ENCODE measurements at places on chromosomes 5 and 9.

DNA sequence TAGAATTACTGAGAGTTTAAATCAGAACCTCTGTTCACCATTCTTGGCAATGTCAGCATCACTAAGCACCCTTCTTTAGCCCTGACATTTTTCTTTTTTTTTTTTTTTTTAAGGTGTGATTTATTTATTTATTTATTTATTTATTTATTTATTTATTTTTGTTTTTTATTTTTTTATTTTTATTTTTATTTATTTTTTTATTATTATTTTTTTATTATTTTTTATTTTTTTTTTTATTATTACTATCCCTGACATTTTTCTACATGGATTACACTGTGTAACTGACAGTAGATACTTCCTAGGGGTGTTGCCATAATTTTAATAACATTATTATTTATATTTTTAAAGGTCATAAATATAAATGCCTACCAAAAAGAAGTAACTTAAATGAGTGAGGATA, 47.0 kb upstream of the TRPM3 start:
- DNase-seq: no peak

- no peak for DNase-seq
These were observed 1.1 kb upstream of the PTGER4 start for GRCh38 chr5:40678460-40679147.

DNA sequence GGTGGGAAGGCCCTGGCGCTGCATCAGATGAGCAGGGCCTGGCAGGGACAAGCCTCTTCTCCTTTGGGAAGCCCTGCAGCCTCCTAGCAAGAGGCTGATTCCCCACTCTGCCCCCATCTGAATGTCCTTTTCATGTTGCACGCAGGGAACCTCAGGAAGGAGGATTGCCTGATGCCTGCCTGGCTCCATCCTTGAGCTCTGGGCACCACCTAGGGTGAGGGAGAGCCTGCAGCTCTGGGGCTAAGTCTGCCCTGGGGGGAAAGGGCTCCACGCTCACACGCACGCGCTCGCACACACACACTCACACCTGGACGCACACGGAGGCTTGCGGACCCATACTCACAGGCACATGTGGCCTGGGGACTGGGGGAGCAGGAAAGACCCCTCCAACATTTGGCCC, 86.6 kb downstream of the LMX1B start:
- DNase-seq: no peak

DNA sequence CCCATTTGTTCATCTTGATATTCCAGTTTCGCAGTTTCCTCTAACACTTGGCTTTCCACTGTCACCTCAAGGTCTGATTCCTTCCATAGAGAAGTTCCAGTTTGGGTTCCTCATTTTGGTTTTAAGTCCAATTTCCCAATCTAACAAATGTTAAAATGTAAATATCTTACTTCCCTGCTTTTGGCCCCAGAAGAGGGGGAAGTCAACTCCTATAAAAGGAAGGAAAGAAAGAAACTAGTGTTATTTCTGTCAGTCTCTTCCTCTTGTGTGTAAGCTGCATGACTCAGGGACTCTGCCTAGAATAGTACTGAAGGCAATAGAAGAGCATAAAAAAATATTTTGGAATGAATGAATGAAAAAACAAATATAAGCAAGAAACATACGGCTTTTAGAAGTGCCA, 127.5 kb upstream of the CCNG1 start:
- no peak for DNase-seq

DNA sequence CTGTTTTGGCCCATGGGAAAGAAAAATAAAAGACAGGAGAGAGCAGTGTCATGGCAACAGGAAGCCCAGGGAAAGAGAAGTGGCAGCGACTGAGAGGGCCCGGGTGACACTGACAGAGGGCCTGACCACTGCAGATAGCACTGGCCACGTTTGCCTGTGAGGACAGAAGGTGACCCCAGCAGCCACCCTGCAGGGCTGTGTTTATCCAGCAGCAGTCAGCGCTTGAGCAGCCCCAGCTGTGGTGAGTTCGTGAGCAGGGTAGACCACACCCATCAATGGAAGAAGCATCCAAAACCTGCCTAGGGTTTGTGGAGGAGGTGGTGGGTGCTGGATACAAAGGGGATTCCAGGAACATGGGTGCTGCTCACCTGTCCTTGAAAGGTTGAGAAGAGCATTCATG, 222.5 kb downstream of the MARCHF11 start:
- DNase-seq: no peak

GRCh38 chr5:67301285-67301903, 104.8 kb upstream of the CD180 start:
- DNase-seq: no peak

GRCh38 chr9:37745970-37746369, 7.6 kb upstream of the TRMT10B start:
- no peak for DNase-seq

GRCh38 chr5:154287136-154287535, 96.6 kb downstream of the GALNT10 start:
- DNase-seq: no peak

DNA sequence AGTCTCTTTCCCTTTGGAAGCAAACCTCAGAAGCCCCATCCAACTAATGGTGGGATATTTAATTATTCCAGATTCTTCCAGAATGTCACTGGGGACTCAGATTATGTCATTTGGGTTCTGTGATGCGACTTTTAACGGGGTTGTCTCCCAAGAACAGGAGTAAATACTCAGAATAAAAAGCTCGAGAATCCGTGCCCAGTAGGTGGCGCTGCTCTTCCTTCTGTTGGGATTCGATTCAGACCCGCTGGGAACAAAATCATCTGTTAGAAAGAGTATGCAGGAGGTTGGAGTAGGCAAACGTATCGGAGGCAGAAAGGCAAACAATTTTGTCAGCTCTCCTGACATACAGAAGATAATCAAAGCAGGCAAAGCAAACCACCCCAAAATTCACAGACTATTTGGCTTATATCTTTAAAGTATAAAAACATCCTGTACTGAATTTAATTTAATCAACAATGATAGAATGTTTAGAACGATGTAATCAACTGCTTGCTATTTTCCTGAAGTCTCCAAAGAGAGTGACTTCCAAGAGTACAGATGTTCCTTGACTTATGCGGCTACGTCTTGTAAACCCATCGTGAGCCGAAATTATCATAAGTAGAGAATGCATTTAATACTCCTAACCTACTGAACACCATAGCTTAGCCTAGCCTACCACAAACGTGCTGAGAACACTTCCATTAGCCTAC, 169.8 kb upstream of the RAI14 start:
- DNase-seq: peak; percentile 44

- no peak for DNase-seq
These were observed 97.1 kb upstream of the IFNE start for GRCh38 chr9:21579247-21579671.

DNA sequence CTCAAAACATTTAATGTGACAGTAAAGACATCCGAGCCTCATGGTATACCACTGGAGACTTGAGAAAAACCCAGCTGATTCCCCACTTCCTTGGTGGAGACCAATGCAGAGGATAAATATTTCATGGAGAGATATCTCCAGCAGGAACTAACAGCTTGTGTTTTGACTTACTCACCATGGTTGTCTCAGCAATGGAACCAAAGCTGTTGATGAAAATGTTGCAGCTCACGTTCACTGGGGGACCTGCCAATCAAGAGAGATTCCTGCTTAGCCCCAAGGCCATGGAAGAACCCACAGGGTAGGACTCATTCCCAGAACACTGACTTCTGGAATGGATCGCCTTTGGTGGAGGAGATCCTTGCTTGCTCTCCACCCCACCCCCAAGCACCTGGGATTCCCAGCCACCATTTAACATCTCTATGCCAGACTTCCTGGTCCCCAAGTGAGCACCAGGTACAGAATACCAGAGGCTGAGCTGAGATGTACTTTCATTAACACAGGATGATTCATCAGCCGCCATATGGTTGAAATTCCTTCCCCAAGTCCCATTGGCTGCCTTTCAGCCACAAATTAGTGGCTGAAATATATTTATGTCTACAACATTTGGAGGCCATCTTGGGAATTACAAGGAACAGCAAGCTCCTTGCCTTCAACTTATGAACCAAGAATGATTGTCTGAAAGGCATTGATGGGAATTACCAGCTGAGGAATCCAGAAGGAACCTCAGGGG, 37.9 kb downstream of the GLRA1 start:
- DNase-seq: no peak

DNA sequence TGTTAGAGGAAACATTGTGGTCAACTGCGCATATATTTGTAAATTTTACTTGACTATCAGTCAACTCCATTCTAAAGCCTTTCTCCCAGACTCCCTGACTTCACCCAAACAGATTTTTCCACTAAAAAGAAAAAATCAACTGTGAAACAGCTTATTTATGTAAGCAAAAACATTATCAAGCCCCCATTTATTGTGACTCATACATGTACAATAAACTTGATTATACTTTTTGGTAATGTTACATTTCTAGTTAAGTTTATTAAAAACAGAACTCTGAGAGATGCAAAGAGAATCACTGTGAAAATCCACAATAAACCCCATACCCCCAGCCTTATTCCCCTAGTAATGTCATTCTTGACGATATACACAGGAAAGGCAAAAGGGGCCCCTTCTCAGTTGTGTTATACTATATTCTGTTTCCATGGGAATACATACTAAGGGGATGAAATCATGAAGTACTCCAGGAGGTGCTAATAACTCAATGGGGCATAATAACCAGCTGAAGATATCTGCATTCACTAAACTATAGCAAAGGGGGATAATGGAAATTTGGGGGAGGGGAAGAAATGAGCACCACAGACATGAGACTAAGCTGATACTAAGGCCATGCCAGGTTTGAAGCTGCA, 616.0 kb downstream of the ACTL7B start:
- no peak for DNase-seq

GRCh38 chr5:29942089-29942488, 1251.4 kb upstream of the CDH6 start:
- no peak for DNase-seq

GRCh38 chr5:178768371-178769260, 38.2 kb upstream of the ZNF354A start:
- DNase-seq: no peak

- no peak for DNase-seq
These were observed 82.2 kb upstream of the LIFR start for GRCh38 chr5:38638656-38639055.

- DNase-seq: no peak
These were observed 24.3 kb downstream of the KCNV2 start for GRCh38 chr9:2741441-2742158.

DNA sequence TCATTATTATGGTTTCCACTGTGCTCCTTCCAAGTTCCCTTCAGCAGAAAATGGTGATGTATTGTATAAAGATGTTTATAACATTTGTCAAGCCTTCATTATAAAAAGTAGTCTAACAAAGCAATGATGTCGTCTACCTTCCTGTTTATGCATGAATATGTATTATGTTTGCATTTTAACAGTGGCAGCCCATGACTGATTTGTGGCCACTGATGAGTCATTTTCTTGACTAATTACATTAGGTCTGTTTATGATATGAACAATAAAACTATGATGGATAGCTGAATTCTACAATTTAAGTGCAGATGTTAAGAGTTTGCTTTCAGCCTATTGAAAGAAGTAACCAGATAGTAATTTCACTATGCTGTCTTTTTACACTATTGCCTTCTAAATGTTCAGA, 75.4 kb upstream of the ADAMTS19 start:
- no peak for DNase-seq

DNA sequence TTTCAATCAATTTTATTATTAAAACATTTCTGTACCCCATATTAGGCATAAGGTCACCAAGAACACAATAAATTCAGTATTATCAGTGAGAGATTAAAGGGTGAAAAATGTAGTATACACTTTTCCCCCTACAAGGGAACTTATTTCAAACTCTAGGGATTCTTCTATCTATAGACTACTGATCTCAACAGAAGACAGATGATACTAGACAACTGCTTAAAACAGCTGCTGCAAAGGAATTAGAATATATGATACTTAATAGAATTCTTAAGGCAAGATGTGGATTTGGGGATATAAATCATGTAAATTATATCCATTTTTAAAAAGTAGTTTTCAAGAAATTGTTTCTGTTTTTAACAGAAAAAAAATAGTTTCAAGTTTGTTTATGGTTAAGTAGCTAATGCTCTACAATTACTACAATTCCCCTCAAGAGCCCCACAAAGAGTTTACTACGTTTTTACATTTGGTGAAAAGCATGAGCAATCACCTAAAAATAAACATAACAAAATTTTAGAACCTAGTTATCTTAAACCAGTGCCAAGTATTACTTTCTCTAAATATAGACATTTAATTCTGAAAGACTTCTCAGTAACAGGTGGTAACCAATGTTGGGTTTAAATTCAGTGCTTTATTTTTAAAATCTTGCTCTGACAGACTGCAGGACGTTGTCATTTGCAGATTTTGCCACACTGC, 6.0 kb downstream of the KIF24 start:
- DNase-seq: no peak

GRCh38 chr5:156836846-156837245, 13.2 kb upstream of the PPP1R2B start:
- DNase-seq: no peak

DNA sequence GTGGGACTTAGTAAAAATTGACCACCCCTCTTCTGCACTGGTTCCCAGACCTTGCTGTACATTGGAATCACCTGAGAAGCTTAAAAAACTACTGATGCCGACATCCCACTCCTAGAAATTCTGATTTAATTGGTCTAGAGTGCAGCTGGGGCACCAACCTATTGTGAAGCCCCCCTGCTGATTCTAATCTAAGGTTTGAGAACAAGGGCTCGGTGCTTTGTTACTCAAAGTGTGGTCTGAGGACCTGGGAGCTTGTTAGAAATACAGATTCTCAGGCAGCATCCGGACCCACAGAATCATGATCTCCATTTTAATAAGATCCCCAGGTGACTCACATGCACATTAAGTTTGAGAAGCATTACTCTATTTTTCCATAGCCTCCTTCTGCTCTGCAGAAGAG, 57.8 kb upstream of the LPAR1 start:
- DNase-seq: no peak

- no peak for DNase-seq
These were observed 16.0 kb downstream of the SH3PXD2B start for GRCh38 chr5:172438319-172438668.

GRCh38 chr5:147327905-147328304, 93.1 kb downstream of the STK32A start:
- DNase-seq: no peak

GRCh38 chr9:37290366-37290939, 132.0 kb upstream of the GRHPR start:
- no peak for DNase-seq

DNA sequence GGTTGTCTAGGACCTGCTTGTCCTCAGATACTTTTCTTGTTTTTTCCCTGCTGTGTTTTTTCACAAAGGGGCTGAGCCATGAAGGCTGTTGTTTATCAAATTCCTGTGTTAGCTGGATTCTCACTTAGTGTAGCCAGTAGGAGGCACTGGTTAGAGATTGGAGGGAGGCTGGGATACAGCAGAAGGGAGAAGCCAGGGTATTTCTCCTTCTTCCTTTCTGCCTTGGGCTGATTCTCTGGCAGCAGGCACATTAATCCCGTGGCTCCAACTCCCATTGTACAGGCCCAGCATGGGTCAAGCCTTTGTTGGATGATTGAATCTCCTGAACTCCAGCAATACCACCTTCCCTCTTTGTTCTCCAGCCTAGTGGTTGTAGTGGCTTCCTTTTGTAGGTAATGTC, 46.4 kb upstream of the FAM170A start:
- DNase-seq: no peak

DNA sequence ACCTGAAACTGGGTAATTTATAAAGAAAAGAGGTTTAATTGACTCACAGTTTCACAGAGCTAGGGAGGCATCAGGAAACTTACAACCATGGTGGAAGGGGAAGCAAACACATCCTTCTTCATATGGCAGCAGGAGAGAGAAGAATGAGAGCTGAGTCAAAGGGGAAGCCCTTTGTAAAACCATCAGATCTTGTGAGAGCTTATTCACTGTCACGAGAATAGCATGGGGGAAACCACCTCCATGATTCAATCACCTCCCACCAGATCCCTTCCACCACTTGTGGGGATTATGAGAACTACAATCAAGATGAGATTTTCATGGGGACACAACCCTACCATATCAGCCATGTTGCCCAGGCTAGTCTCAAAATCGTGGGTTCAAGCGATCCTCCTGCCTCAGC, 143.4 kb downstream of the FGF18 start:
- DNase-seq: no peak
